ENCODE measurements at places on chromosomes 6 and 20.

GRCh38 chr6:28001751-28002150, 44.7 kb downstream of the OR2B6 start:
- no peak for DNase-seq

- DNase-seq: no peak
Observed at GRCh38 chr6:79842376-79843040, 104.8 kb downstream of the ELOVL4 start.

GRCh38 chr20:24825591-24825990, 123.5 kb upstream of the CST7 start:
- no peak for DNase-seq

GRCh38 chr6:51285876-51286275, 467.2 kb downstream of the TFAP2B start:
- DNase-seq: no peak

GRCh38 chr6:141824350-141824749, 308.4 kb upstream of the GJE1 start:
- DNase-seq: no peak

- peak; percentile 68 for DNase-seq
Observed at GRCh38 chr6:42766163-42766670, 15.6 kb upstream of the BICRAL start.

- peak; percentile 63 for DNase-seq
Observed at GRCh38 chr6:72461144-72461543, 160.7 kb upstream of the KCNQ5 start.

GRCh38 chr6:166750108-166750793, 123.2 kb upstream of the RPS6KA2 start:
- no peak for DNase-seq

- DNase-seq: no peak
Observed at GRCh38 chr6:144478483-144478882, 193.3 kb downstream of the UTRN start.

DNA sequence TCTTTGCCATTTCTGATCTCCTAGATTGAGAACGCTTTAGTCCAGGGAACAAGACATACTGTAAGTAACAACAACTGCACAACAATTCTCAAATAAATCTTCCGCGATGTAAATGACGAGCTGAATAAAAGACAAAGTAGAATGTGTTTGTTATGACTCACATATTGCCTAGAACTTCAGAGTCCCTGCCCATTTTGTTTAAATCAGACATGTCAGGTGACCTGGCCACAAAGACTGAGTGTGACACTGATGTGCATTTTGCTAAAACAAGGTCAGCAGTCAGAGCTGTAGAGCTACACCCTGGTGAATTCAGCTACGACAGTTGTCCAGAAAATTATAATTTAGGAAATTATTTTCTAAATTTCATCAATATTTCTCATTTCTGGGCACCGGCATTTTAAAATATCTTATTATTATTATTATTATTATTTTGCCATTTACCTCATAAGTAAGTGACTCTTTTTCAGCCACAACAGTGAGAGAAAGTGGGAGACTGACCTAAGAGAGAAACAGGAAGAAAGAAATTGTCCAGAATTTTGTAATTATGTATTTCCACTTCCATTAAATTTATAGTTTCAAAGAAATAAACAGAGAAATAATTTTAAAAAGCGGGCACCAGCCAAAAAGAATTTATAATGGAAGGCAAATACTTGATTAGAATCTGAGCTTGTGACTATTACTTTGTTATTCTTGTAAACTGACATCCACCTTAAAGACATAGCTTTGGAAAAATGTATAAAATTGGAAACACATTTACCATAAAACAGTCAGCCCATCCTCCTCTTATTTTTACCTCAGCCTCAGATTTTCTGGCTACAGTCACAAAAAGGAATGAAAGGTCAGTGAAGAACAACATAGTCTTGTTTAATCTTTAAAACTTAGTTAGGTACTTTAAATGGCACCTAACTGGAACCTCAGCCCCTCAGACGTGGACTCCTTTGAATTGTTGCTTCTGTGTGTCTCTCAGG, 157.0 kb upstream of the CITED2 start:
- DNase-seq: no peak

DNA sequence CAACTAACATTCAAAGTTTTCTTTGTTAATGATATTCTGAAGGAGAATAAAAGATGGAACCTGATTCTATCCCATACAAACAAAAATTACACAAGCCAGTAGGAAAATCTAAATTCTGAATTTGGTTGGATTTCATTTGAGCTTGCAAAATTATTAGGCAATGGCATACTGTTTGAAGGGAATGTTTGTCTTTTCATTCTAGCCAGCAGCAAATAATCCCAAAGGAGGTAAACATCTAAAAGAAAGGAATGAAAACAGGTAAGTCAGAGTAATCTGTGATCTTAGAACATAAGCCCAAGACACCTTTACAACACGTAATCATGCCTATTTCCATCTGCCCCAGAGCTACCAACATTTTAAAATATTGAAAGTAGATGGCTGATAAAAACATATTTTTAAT, 482.1 kb upstream of the CITED2 start:
- DNase-seq: no peak

DNA sequence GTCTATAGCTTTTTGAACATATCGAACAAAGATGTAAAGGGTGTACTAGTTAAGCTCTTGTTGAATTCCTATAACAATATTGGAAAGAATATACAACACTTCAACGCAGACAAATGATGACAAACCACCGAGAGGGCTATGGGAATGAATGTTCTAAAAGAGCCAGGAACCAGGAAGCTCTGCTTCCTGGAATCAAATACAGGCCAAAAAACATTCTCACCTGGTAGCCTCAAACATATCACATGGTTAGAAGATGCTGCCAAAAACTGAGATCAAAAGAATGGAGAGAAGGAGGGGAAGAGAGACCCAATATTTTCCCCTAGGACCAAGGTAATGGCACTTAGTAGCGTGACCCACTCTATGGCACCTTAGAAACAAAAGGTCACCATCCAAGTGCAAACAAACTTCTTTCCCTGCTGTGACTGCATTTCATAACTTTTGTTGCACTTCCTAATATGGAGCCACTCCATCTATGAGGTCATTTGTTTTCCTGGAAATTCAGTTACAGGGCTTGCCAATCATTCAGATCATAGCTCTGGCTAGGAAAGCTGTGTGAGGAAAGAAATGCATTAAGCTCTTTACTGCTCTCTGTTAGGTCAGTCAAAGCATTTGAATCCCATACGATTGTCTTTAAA, 199.2 kb upstream of the NT5E start:
- DNase-seq: peak; percentile 1

DNA sequence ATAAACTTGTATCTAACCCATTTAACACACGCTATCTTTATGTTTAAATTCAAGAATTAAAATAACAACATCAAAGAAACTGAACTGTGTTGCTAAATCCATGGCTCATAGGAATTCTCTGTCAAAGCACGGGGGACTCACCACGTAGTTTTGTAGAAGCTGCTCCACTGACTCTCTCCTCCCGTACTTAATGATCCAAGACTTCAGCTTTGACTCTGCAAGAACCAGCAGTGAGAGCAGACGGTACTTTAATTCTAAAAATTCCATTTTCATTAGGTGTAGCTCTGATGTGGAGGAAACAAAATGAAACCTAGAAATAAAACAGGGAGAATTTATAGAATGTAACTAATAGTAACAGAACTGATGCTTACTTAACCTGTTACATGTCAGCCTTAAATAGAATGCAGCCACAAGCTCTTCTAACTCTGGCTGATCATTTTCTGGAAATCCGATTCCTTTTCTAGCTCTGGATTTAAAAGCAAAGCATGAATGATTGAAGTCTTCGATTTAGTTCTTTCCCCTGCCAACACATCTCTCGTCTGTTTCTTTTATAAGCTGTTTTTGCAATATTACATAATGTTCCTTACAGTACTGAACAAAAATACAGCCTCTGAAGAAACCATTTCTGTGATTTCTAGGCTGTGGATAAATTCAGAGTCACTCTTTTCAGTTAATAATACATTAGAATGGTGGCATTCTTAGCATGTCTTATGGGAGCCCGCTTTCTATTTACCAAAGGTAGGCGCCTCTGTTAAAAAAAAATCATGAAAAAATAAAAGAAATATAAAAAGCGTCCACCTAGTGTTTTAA, 165.5 kb downstream of the SYNE1 start:
- DNase-seq: no peak

GRCh38 chr6:33343953-33344611, 26.5 kb upstream of the ZBTB22 start:
- no peak for DNase-seq

DNA sequence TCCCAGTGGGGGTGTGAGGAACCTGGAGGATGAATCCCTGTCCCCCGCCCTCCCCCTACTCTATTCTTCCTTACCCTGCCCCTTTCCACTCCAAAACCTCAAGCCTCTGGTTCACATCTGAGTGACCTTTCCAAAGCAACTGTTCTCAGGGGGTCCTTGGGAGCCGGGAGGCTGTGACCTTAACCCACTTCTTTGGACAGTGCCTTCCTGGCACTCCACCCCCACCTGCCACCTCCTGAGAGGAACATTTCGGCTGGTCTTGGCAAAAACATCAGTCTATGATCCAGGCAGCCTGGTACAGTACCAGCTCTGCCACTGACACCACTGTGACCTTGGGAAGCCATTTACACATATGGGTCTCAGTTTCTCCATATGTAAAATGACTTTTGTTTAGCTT, 121.7 kb downstream of the MRPL14 start:
- DNase-seq: no peak

GRCh38 chr6:131175564-131175963, 40.3 kb downstream of the AKAP7 start:
- no peak for DNase-seq

GRCh38 chr6:218153-219018, 73.9 kb upstream of the DUSP22 start:
- no peak for DNase-seq

DNA sequence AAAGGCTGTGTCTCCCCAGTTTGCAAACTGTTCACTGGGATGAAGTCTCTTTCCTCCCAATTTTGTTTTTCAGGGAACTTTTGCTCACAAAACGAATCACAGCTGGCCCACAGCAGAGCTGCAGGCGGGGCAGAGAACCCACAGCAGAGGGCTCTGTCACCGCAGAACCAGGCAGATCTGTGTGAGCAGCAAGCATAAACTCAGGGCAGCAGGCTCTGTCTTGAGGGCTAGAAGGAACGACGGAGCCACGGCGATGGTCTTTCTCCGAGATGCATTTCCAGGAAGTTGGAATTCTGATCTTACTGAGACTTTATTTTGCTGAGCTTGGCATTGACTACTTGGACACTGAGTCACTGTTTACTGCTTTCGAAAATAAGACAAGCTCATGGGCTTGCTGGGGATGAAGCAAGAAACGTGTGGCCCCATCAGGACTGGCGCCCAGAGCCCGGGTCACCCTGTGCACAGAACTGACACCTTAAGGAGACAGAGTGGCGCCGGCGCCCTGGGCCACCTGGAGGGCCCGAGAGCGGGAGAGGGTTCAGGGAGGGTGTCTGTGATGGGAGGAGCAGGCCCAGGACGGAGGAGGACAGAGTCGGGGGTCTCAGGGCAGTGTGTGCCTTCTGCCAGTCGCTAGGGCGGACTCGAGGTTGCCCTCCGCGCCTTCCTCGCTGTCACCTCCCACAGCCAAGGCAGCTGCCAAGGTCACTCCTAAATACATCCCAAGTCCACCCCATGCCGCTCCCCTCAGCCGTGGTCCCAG, 106.3 kb upstream of the NXT1 start:
- peak; percentile 68 for DNase-seq

DNA sequence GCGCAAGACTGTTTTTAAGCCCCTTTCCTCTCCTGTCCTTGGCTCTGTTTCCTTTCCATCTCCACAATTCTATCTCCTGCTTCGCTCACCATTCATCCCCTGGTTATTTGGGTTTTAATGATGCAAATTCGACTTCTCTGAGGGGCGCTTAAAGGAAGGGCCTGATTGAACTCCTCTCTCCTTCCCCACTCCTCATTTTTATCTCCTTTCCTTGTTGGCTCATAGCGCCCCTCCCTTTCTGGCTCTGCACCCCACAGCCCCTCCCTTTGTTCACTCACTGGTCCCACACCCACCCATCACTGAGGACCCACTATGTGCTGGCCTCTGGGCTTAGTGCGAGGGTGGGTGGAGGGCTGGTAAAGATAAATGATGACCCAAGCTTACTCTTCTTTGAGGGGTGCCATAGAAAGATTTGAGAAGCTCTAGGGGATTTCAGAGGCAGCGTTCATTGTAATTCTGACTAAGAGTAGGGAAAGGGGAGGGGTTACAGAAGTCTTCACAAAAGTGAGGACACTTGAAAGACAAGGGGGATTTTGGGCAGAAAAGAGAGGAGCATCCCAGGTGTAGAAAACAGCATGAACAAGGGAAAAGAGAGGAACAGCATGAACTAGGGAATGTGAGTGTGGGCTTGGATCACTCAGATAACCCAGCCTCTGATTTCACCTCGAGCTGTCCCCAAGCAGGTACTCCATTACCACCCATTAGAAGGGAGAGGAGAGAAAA, 507.8 kb downstream of the CD83 start:
- no peak for DNase-seq

- DNase-seq: no peak
Observed at GRCh38 chr20:3013771-3014170, 29.7 kb upstream of the GNRH2 start.

- DNase-seq: peak; percentile 74
Observed at GRCh38 chr6:90098001-90098531, 198.6 kb downstream of the BACH2 start.

GRCh38 chr6:162032620-162033019, 694.9 kb downstream of the PRKN start:
- DNase-seq: no peak

DNA sequence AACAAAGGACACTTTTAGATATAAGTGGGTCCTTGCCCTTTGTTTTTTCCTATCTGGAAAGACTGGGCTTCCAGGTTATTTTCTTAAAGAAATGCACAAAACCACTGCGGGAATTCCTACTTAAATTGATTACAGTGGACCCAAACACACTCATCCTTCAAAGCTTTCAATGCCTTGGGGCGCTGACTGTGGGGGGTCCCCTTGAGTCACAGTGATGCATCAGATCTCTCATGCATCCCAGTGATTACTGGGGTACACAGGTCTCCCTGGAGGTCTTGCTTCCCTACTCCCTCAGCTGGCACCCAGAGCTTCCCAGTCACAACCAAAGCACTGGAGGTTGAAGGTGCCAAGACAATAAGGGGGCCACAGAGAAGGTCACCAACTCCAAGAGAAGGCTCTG, 20.7 kb downstream of the ABHD12 start:
- no peak for DNase-seq

GRCh38 chr20:44688053-44688625, 27.0 kb upstream of the CCN5 start:
- DNase-seq: no peak

- no peak for DNase-seq
Observed at GRCh38 chr6:69973763-69974162, 107.4 kb downstream of the COL19A1 start.

GRCh38 chr6:20918868-20919267, 384.6 kb downstream of the CDKAL1 start:
- DNase-seq: no peak
